SK-N-SH (cell line): ENCODE measurements at places on chromosomes 11 and 22. TPM values are rescaled to one million over a fixed set of nuclear protein-coding genes. Genes with fewer than 3 reads are reported as not detected.

Gene USP28
- polyA plus RNA-seq = 18.3 and 20.0 TPM in 2 replicates

Gene CALCA
- not detected in 2 replicates for polyA plus RNA-seq

Gene AASDHPPT
- 17.3 and 19.1 TPM in 2 replicates for polyA plus RNA-seq

Gene CECR2
- not detected in 2 replicates for polyA plus RNA-seq

Gene MS4A2
- not detected in 2 replicates for polyA plus RNA-seq

Gene PRRG4
- 0.21 TPM in 2 replicates for polyA plus RNA-seq
